ENCODE measurements at places on chromosomes 12 and 14.

DNA sequence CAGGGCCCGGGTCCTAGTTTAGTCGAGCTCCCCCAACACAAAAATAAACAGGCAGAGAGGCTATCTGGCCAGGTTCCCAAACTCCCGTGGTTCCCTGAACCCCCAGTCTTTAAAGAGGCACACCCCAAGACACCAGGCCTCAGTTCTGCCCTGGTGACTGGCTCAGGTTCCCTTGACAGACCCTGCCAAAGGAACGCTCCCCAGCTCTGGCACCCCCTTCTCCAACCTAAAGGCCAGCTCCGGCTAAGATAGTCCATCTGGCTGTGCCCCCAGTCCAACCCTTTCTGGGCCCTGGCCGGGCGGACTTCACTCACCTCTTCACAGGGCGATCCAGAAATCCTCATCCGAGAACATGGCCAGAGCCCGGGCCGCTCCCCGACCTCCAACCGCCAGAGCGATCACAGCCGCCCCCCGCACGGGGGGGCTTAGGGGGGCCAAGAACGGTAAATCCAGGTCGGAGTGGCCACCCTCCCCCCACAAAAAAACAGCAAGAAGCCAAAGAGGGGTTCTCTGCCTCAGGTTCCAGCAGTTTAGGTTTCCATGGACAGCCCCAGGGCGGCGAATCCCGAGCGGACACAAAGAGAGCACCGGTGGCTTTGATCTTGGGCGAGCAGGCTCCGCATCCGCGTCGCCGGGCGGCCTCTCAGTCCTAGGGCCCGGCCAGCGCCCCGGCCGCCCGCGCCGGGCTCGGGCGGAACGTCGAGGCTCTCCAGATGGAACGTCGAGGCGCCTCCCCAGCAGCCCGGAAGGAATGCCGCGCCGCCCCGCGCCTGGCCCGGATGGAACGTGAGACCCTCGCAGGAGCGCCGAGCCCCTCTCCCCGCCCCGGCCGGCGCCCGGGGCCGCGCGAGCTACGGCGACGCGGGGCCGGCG lies 1.1 kb downstream of the KMT2D start:
- DNase-seq: no peak

DNA sequence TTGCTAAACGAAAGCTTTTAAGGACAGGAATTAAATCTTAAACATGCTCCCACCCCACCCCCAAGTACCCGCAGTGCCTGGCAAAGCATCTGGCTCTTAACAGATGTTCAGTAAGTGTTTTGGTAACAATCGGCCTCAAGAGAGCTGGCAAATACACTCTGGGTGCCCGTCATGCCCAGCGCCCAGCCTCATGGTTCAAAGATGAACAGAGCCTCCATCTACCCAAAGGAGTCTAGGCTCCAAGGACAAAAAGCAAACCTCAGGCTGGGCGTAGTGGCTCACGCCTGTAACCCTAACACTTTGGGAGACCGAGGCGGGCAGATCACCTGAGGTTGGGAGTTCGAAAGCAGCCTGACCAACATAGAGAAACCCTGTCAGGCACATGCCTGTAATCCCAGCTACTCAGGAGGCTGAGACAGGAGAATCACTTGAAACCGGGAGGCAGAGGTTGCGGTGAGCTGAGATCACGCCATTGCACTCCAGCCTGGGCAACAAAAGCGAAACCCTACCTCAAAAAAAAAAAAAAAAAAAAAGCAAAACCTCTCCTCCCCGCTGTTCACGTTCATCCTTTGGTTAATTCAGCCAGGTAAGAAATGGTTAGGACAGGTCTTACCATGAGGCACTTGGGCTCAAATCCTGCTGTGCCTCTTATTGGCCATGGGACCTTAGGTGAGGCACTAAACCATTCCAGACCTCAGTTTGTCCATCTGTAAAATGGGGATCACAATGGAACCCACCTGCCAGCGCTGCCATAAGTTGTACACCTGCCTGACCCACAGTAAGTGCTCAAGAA lies 151.3 kb downstream of the BCL11B start:
- no peak for DNase-seq

GRCh38 chr12:82650627-82651337 lies 35.9 kb upstream of the TMTC2 start:
- no peak for DNase-seq

DNA sequence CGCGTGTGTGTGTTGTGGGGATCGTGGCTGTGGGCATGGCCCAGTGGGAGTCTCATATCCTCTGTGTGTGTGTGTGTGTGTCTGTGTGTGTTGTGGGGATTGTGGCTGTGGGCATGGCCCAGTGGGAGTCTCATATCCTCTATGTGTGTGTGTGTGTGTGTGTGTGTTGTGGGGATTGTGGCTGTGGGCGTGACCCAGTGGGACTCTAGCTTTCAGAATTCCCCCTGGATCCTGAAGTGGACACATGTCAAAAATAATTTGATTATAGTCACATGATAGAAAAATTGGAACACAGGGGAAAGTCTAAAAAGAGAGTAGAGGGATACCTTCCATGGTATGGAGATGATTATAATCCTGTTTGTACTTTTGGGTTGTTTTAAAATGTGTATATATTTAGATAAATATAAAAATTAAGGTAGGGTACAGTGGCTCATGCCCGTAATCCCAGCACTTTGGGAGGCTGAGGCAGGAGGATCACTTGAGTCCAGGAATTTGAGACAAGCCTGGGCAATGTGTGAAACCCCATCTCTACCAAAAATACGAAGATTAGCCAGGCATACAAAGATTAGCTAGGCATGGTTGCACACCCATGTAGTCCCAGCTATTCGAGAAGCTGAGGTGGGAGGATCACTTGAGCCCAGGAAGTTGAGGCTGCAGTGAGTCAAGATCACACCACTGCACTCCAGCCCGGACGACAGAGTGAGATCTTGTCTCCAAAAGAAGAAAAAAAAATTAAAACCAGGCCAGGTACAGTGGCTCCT lies 11.0 kb downstream of the PAPLN start:
- no peak for DNase-seq

DNA sequence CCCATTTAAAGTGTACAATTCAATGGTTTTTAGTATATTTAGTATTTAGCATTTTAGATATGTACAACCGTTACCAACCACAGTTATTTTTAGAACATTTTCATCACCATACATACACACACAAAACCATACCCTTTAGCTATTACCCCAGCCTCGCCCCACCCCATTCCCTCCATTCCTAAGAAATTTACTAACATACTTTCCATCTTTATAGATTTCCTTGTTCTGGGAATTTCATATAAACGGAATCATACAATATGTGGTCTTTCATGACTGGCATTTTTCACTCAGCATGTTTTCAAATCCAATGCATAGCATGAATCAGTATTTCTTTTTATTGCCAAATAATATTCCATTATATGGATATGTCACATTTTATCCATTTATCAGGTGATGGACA lies 101.5 kb downstream of the TAOK3 start:
- no peak for DNase-seq

DNA sequence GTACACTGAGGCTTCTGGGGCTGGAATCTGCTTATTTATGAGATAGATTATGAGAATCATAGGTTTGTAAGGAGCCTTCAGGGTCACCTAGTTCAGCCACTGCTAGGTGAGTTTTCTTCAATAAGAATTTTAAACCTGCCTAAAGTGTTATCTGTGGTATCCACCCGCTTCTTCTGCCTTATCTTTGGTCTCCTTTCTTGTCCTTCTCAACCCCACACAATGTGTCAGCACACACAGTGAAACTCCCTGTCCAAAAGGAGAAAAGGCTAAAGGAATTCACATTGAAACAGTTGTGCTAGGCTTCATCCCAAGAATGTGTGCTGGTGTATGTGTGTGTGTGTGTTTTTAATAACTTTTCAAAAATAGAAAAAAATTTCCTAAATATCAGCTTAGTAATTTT lies 259.3 kb upstream of the BTG1 start:
- DNase-seq: no peak

DNA sequence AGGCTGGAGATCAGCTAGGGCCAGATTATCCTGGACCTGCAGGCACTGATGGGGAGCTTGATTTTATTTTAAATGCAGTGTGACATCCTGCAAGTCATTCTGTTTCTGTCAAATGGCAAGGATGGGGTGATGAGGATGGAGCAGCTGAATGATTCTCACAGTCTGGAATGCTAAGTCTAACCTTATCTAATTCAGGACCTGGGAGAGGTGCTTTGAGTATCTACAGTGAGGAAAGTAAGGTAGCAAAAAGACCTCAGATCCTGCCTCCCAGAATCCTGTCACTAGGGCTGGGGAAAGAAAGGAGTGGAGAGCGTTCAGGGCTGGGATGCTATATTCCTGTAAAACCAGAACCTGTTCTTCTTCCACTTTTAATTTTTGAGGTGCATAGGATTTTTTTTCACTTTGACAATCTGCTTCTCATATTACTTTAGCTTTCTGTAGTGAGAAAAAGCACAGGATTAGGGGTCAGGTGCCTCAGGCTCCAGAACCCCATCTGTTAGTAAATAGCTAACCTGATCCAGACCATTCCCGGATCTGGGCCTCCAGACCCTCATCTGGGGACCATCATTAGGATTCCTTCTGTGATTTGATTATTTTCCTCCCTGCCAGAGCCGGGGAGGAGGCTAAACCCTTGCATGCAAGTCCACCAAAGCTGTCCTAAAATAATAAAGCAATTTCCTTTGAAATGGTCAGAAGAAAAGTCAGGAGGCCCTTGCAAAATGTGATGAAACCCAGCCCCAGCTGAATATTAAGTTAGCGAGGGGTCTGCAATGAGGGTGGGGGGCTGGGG lies 54.7 kb downstream of the ASCL1 start:
- DNase-seq: no peak

DNA sequence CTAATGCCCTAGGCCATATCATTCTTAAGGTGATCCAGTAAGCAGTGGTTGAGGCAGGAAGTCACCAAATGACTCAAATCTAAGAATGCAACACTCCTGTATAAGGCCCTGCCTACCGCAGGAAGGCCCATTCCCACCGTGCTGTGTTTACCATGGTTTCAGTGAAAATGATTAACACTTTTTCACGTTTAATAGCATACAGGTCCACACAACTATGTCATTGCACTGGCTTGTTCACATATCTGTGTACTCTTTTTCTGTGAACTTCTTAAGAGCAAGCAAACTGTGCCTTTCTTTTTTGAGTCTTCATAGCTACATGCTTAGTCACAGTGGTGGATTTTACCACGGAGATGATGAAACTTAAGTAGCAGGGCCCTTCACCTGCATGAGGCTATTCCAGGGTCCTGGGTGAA lies 214.9 kb downstream of the CNTN1 start:
- no peak for DNase-seq

- DNase-seq: peak; percentile 78
These were observed 66.2 kb upstream of the PTGR2 start for GRCh38 chr14:73785336-73785833.

DNA sequence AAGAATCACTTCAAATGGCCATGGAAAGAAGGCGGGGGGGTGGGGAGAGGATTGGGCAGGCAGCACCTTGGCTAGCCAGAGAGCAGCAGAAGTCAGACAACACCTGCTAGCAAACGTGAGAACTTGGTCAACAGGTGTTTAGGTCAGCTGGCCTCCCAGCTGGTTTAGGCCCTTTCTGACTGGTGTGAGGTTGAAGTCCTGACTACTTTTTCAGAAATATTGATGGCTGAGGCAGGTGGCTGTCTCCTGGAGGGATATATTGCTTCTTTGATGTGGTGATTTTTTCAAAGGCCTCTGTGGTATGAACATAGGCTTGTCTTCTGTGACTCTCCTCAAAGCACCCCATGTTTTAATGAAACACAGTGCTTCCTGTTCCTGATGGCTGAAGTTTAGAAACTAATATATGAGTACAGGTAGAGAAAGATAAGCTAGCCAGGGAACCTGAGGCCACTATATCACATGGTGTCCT lies 238.2 kb upstream of the SSTR1 start:
- DNase-seq: no peak

- no peak for DNase-seq
These were observed 19.8 kb upstream of the CABP1 start for GRCh38 chr12:120620624-120621023.
